ENCODE measurements at places on chromosomes 3 and 15.

DNA sequence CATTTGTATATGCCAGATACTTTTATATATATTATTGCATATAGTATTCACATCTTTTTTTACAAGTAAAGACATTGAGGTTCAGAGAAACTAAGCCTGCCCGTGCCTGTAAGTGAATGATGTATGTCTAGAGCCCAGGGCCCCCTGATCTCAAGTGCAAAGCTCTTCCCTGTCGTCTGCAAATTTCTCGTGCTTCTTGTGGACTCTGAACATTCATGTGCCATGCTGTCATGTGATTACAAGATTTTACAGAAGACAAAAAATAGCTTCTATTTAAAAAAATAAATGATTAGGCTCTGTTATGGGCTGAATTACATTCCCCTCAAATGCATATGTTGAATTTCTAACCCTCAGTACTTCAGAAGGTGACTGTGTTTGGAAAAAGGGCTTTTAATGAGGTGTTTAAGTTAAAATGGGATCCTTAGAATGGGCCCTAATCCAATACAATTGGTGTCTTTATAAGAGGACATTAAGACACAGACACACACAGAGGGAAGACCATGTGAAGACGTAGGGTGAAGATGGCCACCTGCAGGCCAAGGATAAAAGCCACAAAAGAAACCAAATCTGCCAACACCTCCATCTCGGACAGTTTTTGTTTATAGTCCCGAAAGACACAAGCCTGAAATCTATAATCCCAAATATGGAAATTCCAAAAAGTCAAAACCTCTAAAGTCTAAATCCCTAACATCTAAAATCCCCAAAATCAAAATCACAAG is 3.9 kb upstream of the MASP1 start:
- no peak for DNase-seq

DNA sequence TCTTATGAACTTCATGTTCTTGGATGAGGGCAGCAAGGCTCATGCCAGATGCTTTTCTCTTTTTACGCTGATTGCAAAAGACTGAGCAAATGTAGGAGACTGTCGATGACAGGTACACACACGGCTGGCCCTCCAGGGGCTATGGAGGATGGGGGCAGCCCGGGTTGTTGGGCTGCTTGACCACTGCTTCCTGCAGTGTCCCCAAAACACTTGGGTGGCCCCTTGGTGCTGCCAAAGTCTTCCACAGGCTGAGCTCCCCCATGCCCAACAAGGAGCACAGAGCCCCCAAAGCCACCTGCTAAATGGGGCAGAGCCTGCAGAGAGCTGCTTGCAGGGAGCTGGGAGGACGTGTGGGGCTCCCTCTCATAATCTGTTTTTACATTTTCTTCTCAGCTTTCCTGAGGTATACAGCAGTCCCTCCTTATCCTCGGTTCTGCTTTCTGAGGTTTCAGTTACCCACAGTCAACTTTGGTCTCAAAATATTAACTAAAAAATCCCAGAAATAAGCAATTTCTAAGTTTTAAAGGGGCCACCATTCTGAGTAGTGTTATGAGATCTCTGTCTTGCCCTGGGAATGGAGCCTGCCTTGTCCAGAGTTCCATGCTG is 7.3 kb downstream of the PRR23E start:
- no peak for DNase-seq

DNA sequence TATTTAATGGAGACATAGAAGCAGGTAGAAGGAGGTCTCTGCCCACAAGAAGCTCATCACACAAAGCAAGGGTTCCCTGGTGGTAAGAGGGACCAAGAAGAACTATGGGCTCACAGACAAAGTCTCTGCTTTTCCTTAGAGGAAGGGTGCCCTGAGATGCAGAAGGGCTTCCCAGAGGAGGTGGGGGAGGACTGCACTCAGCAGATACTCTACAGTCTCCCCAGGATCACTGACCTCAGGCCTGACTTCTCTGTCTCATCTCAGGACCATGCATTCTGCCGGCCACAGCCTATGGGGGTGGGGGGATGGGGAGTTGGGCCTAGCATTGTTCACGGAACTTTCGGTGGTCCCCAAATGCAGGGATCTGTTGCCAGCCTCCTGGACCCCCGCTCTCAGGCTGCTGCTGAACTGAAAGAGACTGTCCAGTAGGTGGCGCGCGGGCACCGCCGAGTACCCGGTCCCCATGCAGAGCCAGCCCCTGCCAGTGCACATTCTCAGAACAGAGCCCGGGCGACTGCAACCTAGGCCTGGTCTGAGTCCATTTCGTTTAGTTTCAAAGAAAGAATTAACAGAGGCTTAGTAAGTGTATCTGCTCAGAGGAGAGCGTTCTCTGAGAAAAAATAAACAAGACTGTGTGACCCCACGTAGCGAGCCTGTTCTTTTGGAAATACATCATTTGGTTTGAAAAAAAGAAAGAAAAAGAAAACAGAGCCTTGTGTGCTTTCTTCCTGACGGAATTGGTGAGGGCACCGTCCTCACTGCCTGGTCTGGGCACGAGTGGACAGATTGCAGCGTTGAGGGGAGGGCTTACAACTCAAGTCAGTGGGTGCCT is 74.1 kb downstream of the LRTM1 start:
- DNase-seq = peak; percentile 59

DNA sequence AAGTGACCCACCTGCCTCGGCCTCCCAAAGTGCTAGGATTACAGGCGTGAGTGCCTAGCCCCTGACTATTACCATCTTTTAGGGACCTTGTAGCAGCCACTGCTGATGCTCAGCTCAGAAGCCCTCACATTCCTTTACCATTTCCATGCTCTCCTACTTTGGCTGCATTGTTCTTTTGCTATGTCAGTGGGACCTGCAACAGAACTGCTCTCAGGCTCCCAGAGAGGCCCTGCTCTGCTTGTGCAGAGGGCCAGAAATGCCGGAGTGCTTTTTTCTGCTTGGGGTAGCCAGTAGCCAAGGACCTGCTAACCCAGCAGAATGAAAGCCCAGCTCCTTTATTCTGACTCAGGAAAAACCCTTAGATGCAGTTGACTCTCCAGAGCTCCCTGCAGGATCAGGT is 18.3 kb upstream of the PROK2 start:
- no peak for DNase-seq

GRCh38 chr15:70355275-70355795 is 257.6 kb upstream of the TLE3 start:
- DNase-seq = no peak

DNA sequence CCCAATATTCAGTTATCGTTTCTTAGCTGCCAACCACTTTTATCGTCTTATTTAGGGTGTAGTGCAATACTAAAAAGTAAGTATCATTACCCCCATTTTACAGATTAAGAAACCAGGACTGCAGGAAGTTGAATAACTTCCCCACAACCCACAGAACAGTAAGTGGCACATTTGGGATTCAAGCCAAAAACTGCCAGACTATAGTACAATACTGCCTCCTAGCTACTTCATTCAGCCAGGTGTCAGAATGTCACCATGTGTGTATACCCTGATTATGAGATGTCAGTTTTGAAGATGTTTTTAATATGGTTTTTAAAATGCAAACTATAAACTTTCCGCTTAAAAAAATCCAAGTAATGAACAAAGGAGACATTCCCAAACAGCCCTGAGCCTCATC is 74.2 kb upstream of the PROK2 start:
- DNase-seq = no peak
